ENCODE measurements at places on chromosomes 5 and 9.

GRCh38 chr5:135886136-135886535, 9.5 kb downstream of the IL9 start:
- no peak for DNase-seq

GRCh38 chr9:125966466-125966865, 219.3 kb downstream of the PBX3 start:
- no peak for DNase-seq

DNA sequence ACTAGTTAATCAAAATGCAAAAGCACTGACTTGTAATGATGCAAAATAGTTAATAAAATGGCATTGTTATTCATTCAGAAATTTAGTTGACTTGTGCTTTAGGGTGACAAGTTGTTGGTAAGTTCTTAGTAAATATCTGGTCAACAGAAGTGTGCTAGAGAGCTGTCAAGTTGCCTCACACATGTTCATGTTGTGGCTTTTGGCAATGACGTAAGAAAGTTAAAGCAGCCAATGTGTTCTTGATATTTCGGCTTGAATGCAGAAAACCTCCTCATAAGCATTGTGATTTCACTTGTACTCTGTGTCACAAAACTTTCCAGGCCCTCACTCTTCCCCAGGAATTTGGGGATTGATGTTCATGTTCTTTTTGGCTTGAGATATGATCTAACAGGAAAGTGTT, 626.7 kb downstream of the PRR16 start:
- no peak for DNase-seq

DNA sequence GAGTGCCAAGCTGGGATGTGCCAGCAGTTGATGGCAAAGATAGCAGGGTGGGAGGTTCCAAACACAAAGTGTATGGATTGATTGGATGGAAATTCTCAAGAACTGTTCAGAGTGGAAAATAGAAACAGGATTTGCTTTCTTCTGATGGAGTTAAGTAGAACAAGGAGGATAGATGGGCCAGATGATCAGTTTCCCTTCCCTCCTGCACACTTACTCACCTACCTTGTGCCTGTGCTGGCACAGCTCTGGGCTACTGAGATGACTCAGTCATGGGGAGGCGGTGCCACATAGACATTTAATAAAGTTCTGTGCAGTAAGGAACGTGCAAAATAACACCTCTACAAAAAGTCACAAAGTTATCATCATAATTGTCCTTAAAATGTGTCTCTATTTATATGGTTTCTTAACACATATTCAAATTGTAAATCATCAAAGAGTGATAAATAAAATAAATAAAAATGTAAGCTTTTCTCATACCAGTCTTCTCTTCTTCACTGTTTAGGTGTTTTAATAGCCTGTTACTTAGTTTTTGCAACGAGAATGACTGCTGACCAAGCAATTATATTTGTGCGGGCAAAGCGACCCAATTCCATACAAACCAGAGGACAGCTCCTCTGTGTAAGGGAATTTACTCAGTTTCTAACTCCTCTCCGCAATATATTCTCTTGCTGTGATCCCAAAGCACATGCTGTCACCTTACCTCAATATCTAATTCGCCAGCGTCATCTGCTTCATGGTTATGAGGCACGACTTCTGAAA, 12.7 kb downstream of the PTPDC1 start:
- DNase-seq: no peak

GRCh38 chr5:57494104-57495098, 11.8 kb upstream of the ACTBL2 start:
- DNase-seq: no peak

Measured in CD4-positive, alpha-beta T cell treated with Interleukin-1 beta for 1 hour (primary cell).